AG04450 (cell line): ENCODE measurements at places on chromosomes 3 and 15.
A peak's percentile ranks its signal among the peaks of the same experiment; 100 is the strongest.

DNA sequence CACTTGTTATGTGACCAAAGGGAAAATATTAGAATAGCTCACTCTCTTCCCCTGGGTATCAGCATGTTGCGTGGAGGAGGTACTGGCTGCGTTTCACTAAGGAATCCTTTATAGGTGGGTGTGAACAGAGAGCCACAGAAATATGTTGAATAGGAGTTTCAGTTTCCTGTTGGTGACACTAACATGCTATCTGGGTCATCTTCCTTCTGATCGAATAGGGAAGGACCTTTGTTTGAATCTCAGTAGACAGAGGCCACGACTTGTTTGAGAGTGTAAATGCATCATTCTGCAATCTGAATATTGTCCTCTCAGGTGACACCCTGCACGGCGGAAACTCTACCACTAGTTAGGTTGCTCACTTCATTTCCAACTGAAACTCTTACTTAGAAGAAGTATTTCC lies 157.9 kb upstream of the SLC2A2 start:
- no peak for DNase-seq

DNA sequence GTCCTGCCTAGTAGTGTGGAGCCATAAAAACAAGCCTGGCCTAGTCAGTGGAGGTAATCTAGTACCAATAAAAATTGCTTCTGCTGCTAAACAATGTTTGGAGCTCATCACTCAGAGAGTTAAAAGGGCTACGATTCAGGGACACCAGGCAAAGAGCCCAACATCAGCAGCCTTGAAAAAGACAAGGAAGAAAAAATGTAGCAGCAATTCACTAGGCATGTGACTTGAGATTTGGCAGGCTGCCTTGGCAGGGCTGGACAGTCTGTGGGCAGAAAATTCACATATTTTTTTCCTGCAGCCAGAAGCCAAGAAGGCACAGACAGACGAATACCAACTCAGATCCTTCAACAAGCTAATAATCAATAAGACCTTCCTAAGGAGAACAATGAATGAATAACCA lies 47.2 kb downstream of the IGSF11 start:
- no peak for DNase-seq

GRCh38 chr3:11582191-11582968 lies 61.3 kb downstream of the VGLL4 start:
- DNase-seq, result peak; percentile 75

- DNase-seq, result no peak
These were observed 14.4 kb upstream of the ANKRD28 start for GRCh38 chr3:15812183-15812582.

DNA sequence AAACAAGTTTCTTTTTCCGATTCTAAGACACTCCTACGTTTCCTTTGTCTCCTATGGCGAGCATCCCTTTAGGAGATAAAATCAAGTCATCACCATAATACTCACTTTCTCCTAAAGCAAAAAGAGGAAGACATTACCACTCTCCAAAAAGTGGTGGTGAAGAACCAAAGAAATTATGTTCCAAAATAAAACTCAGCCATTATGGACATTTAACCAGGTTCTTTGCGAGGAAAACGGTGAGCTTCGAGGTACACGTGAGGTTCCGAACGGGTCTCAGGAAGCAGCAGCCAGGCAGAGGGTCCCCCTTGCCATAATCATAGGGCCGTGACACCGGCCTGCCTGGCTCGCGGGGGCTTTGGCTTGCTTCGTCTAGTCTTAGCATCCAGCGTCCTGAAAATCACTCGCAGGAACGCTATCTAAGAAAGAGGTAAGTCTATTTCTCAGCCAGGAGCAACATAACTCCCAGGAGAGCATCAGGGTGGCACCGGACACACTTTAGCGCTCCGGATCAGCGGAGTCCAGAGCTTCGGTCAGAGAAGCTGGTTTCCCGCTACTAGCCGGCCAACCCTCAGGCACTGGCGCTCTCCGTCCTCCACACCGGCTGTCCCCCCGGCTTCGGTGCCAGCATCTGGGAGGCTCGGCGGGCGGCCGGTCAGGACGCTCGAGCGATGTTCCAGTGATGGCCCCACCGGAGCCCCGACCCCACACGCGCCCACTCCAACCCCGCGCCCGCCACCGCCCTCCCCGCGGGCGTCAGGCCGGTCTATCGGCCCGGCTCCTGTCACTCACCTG lies 581 bp downstream of the IP6K1 start:
- DNase-seq, result no peak

- no peak for DNase-seq
These were observed 23.5 kb upstream of the LRRFIP2 start for GRCh38 chr3:37197810-37198371.

GRCh38 chr15:37097144-37097919 lies 3.0 kb downstream of the MEIS2 start:
- no peak for DNase-seq

- no peak for DNase-seq
These were observed 201.0 kb upstream of the FEZF2 start for GRCh38 chr3:62574266-62574898.

GRCh38 chr3:107275511-107275910 lies 101.7 kb upstream of the CCDC54 start:
- no peak for DNase-seq

- peak; percentile 49 for DNase-seq
These were observed 45.1 kb downstream of the EFCAB12 start for GRCh38 chr3:129383292-129383860.

- DNase-seq, result no peak
These were observed 12.1 kb downstream of the TMOD3 start for GRCh38 chr15:51841406-51842040.

GRCh38 chr15:35450492-35450891 lies 95.5 kb downstream of the DPH6 start:
- DNase-seq, result no peak

GRCh38 chr15:39149636-39150150 lies 431.2 kb upstream of the THBS1 start:
- DNase-seq, result no peak
